HFFc6 (cell line): ENCODE measurements at places on chromosomes 7 and 10.

DNA sequence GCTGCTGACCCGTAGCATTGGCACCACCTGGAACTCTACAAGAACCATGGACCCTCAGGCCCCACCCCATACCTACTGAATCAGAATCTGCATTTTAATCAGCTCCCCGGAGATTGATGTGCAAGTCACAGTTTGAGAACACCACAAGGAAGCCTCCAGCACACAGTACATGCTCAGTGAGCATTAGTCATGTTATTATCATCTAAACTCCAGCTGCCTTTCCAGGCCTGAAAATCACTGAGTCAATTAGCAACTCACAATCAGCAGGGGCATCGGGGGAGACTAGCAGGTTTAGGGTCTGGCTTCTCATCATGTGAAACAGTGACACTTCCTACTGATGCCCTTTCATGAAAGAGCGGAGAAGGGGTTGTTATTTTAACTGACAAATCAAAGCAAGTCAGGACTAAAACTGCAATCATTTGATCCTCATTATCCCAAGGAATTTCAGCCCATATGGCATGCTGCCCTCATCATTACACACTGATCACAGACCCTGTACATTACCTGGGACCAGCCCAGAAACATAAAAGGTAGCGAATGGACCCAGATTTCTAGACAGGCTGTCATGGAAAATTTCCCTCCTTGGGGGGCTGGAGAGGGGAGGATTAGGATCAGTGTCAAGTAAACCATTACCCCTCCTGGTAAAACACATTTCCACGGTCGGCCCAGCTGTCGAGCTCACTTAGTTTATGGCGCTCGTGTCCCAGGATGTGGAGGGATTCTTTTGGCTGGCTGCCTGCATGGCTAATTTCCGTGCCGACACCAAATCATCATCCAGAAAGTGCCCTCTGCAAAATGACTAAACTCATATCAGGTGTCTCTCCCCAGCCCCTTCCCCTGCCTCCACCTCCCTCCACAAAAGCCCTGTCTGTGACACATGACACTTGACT is 122.8 kb downstream of the PRLHR start:
- peak; percentile 66 for DNase-seq

DNA sequence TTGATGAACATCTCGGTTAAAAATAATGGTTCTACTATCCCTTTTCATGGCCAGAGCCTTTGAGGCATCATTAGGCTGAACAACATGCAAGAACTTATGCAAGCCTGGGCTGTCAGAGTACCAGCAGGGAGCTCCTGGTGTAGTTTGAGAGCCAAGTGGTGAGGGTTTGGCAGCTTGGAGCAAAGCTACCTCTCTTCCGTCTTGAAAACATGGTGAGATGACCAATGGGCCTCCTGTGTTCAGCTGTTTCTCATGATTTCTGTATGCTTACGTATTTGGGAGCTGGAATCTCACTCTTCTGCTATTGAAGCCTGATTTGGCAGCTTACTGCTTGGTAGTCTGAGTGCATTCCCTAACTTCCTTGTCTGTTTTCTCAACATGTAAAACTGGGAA is 150.4 kb downstream of the CXCL12 start:
- no peak for DNase-seq

- no peak for DNase-seq
These were observed 69.4 kb upstream of the OGDHL start for GRCh38 chr10:49831352-49832035.

GRCh38 chr10:127909716-127910463 is 3.0 kb downstream of the PTPRE start:
- DNase-seq: no peak

DNA sequence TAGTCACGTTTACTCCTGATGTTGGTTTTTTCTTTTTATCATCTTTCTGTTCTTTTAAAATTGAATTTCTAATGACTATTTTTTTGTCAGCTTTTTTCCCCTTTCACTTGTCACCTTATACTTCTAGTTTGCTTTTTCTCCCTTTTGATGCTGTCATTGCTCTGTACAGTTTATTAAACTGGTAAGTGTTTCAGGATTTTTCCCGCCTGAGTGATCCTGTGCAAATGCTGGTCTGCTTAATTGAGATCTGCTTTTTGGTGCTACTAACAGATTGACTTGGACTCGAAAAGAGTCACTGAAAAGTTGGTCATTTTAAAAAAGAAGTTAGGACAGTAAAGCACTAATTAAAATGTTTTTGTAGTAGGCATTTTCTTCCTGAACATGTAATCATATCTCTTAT is 95.2 kb downstream of the PHTF2 start:
- DNase-seq: no peak

GRCh38 chr7:85627791-85628586 is 441.1 kb upstream of the SEMA3D start:
- no peak for DNase-seq
